ENCODE measurements at places on chromosomes 7 and 10. TPM values are rescaled to one million over a fixed set of nuclear protein-coding genes. Genes with fewer than 3 reads are reported as not detected.
A peak's percentile ranks its signal among the peaks of the same experiment; 100 is the strongest.

DNA sequence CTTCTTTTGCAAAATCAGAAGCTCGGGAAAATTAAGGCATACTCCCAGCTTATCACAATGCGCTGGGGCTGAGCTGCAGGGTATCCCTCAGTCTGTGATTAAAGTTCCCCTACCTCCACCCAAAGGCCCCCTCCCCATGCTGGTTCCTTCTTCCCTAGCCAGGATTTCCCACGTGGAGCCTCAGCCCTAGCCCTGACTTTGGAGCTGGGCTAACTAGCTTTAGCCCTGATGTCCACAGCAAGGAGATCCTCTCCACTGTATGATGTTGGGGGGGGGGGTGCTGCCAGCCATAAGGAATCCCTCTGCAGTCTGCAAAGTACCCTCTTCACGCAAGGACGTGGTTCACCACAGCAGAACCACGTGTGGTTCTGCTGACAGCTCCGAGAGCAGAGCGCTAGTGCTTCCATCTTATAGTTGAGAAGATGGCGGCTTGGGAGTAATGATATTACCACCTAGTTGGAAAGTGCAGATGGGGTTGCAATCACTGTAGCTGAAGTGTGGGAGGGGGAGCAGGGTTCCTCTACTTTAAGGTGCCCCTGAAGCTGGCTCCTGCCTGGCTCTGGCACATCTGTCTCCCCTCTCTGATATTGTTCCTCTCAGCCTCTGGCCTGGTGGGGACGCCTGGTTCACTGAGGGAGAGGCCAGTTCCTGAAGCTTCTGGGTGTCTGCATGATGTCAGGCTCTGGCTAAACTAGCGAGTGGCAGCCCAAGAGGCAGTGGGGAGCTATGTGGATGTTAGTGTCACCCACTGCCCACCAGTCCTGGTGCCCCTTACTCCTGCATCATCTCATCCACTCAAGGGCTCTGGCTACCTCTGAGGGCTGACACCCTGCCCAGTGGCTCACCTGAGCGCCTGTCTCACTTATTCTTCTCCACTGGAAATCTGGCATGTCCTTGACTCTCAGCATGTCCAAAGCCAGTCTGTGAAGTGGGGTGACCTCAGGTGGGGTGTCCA, 270.7 kb downstream of the RPS24 start:
- peak; percentile 16 for DNase-seq

GRCh38 chr7:99562114-99562784, 3.8 kb downstream of the ZNF655 start:
- no peak for DNase-seq

Gene RADIL
- total RNA-seq: 4.7 TPM

DNA sequence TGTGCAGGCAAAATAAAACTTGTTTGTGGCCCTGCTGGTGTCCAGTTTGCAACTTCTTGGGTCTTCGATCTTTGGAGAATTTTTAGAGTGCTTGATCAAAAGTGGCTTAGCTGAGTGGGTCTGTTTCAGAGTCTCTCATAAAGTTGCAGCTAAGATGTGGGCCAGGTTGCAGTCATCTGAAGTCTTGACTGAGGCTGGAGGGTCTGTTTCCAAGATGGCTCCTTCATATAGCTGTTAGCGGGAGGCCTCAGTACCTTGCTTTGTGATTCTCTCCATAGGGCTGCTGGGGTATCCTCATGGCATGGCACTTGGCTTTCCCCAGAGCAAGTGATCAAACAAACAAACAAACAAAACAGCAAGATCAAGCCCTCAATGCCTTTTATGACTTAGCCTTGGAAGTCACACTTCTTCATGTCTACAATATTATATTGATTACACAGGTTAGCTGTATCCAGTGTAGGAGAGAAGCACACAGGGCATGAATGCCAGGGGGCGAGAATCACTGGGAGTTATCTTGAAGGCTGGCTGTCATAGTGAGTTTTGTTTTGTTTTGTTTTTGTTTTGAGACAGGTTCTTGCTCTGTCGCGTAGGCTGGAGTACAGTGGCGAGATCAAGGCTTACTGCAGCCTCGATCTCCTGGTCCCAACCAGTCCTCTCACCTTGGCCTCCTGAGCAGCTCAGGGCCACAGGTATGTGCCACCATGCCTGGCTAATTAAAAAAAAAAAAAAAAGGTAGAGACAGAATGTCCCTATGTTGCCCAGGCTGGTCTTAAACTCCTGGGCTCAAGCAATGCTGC, 10.2 kb downstream of the CYP26A1 start:
- DNase-seq: no peak

DNA sequence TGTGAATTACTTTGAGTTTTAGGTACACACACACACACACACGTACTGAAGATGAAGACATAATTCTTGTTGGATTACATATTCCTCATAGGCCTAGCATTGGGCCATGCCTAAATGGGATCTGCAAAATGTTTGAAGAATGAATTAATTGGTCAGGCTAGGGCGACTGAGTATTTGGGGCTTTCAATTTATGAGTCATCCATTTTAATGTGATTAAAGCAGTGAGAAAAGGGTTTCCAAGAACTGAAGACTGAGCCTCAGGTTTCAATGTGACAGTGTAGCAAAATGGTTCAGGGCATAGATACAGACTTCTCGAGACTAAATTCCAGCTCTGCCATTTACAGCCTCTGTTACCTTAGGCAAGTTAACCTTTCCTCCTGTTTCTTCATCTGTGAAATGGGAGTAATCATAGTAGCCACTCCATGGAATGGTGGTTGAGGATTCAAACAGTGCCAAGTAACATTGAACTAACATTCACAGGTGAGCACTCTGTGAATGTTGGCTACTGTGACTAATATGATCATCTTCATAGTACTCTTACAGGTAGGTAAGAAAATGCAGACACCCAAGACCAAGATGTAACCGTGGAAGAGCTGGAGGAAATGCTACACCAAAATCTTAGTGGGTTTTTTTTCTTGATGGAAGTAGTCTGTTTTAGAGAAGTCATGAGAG, 7.6 kb downstream of the BPGM start:
- no peak for DNase-seq

DNA sequence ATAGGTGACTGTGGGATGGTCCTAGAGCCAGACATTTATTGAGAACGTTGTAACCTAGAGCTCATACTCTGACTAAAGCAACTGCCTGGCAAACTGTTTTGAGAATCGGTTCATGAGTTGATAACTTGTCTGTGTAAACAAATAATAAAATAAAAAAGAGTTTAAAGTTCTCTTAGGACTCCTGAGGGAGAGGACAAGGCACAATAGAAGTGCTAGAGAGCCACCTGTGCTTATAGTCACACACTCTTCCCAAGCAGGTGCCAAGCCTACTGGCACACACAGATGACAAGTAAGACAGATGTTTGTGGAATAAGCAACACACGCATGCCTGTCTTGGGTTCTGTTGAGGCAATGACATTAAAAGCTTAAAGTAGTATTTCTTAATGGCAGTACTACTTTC, 7.9 kb downstream of the EDRF1 start:
- no peak for DNase-seq

GRCh38 chr7:36396150-36396549, 6.5 kb downstream of the ANLN start:
- no peak for DNase-seq

- DNase-seq: no peak
Observed at GRCh38 chr10:31303212-31303611, 15.8 kb upstream of the ZEB1 start.

GRCh38 chr7:42739638-42740037, 172.2 kb downstream of the C7orf25 start:
- DNase-seq: no peak

DNA sequence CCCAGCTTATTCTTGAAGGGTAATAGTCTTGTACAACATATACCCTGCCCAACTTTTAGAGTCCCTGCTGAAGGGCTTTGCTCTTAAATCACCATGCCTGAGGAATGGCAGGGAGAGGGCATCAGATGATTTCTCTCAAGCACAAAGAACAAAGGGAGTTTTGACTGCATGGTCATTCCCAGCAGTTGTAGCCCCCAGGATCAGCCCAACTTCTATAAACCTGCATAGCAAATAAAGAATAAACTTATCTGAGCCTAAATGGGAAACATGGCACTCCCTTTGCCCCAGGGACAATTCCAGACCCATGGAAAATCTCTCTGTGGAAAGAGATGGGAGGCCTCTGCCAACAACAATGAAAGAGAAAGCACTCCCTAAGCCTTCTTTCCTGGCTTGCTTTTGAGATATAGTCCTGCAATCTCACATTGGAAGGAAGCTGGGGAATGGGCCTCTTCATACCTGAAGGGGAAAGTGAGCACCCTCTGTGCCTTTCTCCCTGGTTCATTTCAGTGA, 18.7 kb downstream of the CADPS2 start:
- DNase-seq: no peak
